ENCODE measurements at places on chromosomes 7 and 10. TPM values are rescaled to one million over a fixed set of nuclear protein-coding genes. Genes with fewer than 3 reads are reported as not detected.

KCP gene
- 0.53 TPM for total RNA-seq

AGFG2 gene
- 26.2 TPM for total RNA-seq

GJC3 gene
- total RNA-seq: 0.53 TPM

GRCh38 chr7:40580776-40581175 lies 446.0 kb downstream of the SUGCT start:
- H3K4me3 ChIP-seq: no peak overlapping the region
- H3K27me3 ChIP-seq: no peaks in the 10 kb centered on the region
- DNase-seq: no peak
- H3K4me1 ChIP-seq: no peaks in the 10 kb centered on the region
- no peaks in the 10 kb centered on the region for H3K36me3 ChIP-seq
- no peak overlapping the region for H3K27ac ChIP-seq

DNA sequence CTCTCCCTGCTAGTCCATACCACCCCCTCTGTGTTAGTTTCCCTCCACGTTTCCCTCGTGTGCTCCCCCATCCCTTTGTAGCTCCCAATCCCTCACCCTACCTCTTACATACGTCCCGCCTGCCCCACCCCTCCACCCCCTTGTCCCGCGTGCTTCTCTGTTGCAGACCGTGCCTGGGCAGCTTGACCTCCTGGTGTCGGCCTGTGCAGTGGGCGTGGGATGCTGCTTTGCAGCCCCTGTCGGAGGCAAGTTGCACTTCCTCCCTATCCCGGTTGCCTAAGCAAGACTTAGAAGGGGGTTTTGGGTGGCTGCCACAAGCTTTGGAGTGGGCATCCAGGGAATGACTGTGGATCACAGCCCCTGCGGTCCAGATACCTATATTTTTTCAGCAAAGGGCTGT lies 7.7 kb downstream of the CLCN1 start:
- no peaks in the 10 kb centered on the region for H3K36me3 ChIP-seq
- no peak overlapping the region for H3K27ac ChIP-seq
- H3K4me1 ChIP-seq: peaks cover 5% of the 10 kb centered on the region

DNA sequence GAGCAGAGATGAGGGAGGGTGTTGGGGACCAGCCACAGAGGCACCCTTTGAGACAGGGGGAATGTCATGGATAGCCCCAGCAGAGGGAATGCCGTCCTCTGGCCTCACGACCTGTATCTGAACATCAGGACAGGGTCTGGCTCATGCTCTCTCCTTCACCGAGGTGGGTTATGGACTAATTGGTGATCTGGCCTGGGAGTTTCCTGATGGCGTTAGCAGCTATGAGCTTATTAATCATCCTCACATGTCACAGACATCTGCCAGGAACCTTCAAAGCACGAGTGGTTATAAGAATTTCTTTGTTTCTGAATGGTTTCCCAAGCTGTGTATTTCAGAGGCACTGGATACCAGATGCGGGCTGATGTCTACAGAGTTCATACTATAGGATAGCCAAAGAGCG lies 6.9 kb downstream of the CPA4 start:
- H3K4me1 ChIP-seq: no peaks in the 10 kb centered on the region
- DNase-seq: no peak
- no peaks in the 10 kb centered on the region for H3K36me3 ChIP-seq
- H3K27ac ChIP-seq: no peak overlapping the region

DNA sequence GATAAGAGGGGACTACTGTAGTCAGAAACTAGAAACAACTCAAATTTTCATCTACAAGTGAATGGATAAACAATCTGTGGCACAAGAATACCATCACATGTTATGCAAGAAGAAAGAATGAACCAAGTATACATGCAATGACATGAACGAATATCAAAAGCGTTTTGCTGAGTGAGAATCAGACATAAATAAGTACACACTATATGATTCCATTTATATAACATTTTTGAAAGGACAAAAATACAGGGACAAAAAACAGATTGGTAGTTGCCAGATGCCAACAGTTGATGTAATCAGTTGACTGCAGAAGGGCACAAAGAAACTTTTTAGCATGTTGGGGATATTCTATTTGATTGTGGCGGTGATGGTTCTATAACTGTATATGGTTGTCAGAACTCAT lies 33.6 kb downstream of the CTNNA3 start:
- H3K27ac ChIP-seq: no peak overlapping the region
- no peaks in the 10 kb centered on the region for H3K4me1 ChIP-seq
- no peaks in the 10 kb centered on the region for H3K27me3 ChIP-seq
- no peaks in the 10 kb centered on the region for H3K36me3 ChIP-seq
- no peak overlapping the region for H3K4me3 ChIP-seq

DNA sequence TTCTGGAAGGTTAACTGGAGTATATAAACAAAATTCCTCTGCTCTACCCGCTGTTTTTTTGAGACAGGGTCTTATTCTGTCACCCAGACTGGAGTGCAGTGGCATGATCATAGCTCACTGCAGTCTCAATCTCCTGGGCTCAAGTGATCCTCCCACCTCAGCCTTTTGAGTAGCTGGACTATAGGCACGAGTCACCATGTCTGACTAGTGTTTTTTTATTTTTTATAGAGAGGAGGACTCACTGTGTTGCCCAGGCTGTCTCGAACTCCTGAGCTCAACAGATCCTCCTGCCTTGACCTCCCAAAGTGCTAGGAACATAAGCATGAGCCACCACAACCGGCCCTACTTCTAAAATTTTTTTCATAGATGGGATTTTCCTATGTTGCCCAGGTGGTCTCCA lies 2.2 kb downstream of the RAB18 start:
- no peaks in the 10 kb centered on the region for H3K36me3 ChIP-seq
- H3K27me3 ChIP-seq: no peaks in the 10 kb centered on the region
- DNase-seq: no peak
- no peak overlapping the region for H3K4me3 ChIP-seq
- peaks cover 44% of the 10 kb centered on the region for H3K4me1 ChIP-seq

- DNase-seq: no peak
- H3K4me1 ChIP-seq: no peaks in the 10 kb centered on the region
- H3K36me3 ChIP-seq: no peaks in the 10 kb centered on the region
- no peak overlapping the region for H3K27ac ChIP-seq
- no peak overlapping the region for H3K4me3 ChIP-seq
Observed at GRCh38 chr7:118300177-118300576, 75.7 kb downstream of the ANKRD7 start.

GRCh38 chr7:112505495-112505894 lies 24.7 kb downstream of the LSMEM1 start:
- peaks cover 5% of the 10 kb centered on the region for H3K27me3 ChIP-seq
- no peak for DNase-seq
- no peak overlapping the region for H3K27ac ChIP-seq
- H3K36me3 ChIP-seq: no peaks in the 10 kb centered on the region
- H3K4me1 ChIP-seq: no peaks in the 10 kb centered on the region

Data from T-cell (primary cell).